Esophagus mucosa (tissue), 1 donor: ENCODE measurements at places on chromosomes 7 and 10. TPM values are rescaled to one million over a fixed set of nuclear protein-coding genes. Genes with fewer than 3 reads are reported as not detected.

The SGMS1 gene
- total RNA-seq = 20.8 TPM

The PON1 gene
- total RNA-seq = not detected

The SYT15B gene
- total RNA-seq = 0.88 TPM

The AASS gene
- total RNA-seq = 16.3 TPM

DNA sequence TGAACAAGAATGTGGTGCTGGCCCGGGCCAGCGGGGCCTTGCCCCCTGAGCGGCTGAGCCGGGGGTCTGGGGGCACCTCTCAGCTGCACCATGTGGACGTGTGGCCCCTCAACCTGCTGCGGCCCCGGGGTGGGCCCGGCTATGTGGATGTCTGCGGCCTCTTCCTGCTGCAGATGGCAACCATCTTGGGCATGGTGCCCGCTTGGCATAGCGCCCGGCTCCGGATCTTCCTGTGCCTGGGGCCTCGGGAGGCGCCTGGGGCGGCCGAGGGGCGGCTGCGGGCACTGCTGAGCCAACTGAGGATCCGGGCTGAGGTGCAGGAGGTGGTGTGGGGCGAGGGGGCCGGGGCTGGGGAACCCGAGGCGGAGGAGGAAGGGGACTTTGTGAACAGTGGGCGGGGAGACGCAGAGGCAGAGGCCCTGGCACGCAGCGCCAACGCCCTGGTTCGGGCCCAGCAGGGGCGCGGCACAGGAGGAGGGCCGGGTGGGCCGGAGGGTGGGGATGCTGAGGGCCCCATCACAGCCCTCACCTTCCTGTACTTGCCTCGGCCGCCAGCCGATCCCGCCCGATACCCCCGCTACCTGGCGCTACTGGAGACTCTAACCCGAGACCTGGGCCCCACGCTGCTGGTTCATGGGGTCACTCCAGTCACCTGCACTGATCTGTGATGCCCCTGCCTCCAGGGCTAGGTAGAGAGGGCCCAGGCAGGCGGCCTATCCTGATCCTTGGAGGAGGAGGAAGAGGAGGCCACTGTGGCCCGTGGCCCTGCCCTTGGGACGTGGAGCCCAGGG is 1.1 kb upstream of the TRIP6 start:
- peak; percentile 81 for ATAC-seq

DNA sequence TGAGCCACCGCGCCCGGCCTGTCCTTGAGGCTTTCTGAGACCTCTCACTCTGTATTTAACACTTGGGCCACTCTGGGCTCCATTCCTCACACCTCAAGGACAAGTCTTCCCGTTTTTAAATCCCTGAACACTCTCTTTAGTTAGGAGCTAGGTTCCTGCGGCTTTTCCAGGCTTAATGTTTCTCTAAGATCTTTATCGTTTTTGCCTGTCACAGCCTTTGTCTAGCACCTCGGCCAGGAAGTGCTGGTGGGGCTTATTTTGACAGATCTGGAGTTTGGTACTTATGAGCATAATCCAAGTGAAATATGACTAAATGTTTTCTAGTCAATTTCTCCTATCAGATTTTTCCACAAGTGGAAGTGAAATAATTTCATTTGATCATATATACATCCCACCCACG is 186.6 kb downstream of the DPY19L1 start:
- no peak for ATAC-seq

DNA sequence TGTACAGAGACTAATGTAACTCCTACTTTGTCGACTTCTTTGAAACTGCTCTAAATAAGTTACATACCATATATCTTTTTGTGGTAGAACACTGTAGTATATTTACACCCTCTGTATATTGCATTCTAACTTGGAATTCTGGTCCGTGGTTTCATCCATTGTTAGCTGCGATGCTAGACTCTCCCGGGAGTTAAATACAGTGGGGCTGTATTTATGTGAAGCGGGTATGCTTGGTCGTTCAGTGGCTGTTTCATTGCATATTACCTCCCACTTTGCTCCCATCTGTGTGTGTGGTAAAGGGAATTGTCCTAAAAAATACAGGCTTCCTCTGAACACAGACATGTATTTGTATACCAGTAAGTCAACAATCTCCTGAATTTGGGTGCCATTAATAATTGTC is 231.1 kb downstream of the SLC25A13 start:
- no peak for ATAC-seq

GRCh38 chr7:1045069-1046063 is 1.0 kb downstream of the GPR146 start:
- no peak for ATAC-seq

GRCh38 chr10:62000726-62001125 is 99.2 kb downstream of the ARID5B start:
- no peak for ATAC-seq

DNA sequence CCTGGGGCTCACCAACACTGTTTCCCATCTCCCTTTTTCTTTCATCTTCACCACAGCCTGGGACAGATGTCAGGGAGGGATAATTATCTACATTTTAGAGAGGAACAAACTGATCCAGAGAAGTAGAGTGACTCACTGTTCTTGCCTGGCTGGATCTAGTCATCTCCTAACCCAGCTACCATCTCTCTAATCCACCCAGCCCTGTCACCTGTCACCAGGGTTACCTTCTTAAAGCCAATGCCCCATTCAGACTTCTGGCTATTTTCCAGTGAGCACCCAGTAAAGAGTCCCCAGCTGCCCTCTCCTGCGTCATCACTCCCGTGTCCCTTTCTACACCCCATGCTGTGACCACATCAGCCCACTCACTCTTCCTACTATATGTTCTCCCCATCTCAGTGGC is 68.4 kb upstream of the DUSP5 start:
- peak; percentile 82 for ATAC-seq

GRCh38 chr7:63900394-63901203 is 98.0 kb upstream of the ZNF722 start:
- ATAC-seq = peak; percentile 100

GRCh38 chr7:90817846-90818245 is 221.7 kb downstream of the CDK14 start:
- no peak for ATAC-seq

GRCh38 chr10:4691776-4692175 is 134.2 kb upstream of the AKR1E2 start:
- peak; percentile 63 for ATAC-seq

GRCh38 chr7:96273716-96274115 is 48.2 kb downstream of the SLC25A13 start:
- no peak for ATAC-seq

DNA sequence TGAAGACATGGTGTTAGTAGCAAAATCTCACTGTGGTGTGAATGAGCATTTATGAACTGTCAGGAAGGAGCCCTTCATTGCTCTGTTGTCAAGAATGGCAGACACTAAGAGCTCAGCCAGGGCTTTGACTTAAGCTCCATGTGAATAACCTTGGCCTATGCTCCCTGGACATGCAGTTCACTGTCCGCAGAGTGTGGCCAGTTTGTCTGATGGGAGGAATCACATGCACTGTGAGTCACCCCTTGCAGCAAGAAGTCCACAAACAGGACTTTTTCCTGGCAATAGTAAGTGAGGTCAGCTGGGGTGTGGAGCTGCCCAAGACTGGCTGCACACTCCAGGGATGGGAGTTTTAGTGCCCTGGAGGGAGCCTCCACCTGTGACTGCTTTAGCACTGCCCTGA is 49.5 kb downstream of the ZNF37A start:
- ATAC-seq = no peak

DNA sequence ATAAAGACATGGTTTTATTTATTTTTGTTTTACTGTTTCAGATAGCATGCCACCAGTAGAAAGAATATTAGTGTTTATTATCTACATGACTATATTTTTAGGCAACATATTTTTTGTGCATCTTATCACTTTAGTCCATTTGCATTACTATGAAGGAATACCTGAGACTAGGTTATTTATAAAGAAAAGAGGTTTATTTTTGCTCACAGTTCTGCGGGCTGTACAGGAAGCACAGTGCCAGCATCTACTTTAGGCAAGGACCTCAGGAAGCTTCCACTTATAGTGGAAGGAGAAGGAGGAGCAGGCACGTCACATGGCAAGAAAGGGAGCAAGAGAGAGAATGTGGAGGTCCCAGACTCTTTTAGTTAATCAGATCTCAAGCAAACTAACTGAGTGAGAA is 5.7 kb downstream of the CAV2 start:
- no peak for ATAC-seq

GRCh38 chr7:4838626-4839334 is 23.1 kb downstream of the PAPOLB start:
- ATAC-seq = no peak

DNA sequence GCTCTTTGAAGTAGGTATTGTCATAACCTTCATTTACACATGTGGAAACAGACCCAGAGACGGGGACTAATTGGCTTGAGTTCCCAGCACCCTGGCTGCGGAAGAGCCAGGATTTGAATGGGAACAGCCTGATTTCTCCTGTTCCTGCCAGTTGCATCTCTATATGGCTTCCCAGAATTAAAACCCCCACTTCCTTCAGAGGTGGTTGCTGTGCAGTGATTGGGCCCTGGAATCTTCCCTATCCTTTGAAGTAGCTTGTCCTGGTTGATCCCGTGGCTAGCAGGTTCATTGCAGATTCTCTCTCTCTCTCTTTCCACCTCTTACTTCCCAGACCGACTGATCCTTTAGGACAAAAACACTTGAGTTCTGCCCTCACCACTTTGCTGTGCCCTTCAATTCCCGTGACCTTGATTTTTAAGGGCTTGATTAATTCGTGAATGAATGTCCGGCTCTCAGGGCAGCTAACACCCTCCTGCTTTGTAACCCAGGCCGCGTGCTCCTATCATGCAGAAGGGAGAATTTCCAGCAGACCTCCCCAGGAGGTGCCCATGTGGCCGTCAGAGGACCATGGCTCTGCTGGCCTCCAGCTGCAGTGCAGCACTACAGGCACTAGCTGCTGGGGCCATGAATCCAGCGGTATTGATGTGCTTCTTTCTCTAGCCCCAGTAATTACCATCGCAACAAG is 120.6 kb upstream of the AGK start:
- ATAC-seq = no peak

DNA sequence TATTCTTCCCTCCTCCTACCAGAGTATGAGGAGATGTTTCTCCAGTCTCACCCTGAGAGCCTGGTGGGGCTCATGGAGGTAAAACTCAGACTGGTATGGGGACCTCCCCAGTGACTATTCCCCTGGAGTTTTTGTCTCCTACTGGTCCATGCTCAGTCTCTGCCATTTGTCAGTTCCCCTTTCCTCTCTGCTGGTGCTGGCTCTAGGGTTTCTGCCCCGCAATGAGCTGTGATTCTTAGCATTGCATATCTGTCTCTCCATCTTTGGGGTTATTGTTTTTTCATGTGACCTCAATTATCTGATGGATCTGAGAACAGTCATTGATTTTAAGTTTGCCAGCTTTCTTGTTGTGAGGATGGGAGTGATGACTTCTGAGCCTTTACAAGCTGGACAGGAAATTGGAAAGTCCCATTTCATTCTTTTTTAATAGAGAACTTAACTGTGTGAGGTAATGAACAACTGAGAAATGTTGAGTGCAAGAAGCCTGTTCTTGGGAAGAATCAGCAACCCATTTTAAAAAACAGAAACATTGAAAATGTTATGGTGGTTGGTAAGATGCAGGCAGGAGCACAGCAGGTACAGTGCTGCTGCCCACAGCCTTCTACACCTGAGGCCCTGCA is 26.9 kb downstream of the NACAD start:
- no peak for ATAC-seq

GRCh38 chr10:55283031-55283430 is 482.0 kb upstream of the PCDH15 start:
- no peak for ATAC-seq

DNA sequence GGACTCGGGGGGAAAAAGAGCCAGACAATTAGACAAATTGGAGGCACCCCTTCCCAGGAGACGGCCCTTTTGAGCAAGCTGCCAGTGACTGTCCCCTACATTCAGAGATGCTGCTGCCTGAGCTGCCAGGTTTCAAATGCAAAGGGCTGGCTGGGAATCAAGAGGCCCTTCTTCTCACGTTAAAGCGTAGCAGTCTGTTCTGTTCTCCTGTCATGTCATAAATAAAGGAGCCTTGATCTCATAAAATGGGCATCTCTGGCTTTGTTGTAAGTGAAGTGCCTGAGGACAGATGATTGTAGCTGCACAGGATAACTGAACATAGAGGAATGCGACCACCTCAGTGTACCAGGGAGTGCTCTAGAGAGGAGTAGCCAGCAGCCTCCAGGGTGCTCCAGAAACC is 917.9 kb downstream of the GRID1 start:
- no peak for ATAC-seq

GRCh38 chr10:120988751-120989150 is 137.6 kb downstream of the WDR11 start:
- ATAC-seq = no peak

DNA sequence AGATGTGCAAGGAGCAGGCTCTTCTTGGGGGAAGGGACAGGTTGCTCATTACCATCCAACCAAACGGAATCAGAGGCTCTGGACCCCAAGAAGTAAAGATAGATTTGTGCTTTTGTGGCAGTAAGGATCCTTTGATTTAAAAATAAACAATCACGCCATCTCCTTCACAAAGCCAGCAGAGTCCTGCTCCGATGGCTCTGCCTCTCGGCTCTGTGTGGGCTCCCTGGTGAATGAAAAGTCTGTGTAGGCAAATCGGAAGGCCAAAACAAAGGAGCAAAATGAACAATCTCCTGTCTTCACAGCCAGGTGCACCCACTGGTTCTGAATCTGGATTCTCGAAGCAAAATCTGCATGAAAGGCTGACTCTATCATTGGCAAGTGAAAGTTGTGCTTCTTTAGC is 3.8 kb downstream of the PTPRN2 start:
- ATAC-seq = no peak

DNA sequence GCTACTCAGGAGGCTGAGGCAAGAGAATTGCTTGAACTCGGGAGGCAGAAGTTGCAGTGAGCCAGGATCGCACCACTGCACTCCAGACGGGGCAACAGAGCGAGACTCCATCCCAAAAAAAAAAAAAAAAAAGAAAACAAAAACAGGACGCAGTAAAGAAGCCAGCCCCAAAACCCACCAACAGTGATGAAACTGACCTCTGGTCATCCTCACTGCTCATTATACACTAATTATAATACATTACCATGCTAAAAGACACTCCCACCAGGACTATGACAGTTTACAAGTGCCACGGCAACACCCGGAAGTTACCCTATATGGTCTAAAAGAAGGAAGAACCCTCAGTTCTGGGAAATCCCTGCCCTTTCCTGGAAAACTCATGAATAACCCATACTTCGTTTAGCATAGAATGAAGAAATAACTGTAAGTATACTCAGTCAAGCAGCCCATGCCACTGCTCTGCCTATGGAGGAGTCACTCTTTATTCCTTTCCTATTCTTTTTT is 40.0 kb upstream of the EIF4H start:
- peak; percentile 84 for ATAC-seq

- no peak for ATAC-seq
Observed at GRCh38 chr10:107733328-107734130, 569.0 kb upstream of the SORCS1 start.
